ENCODE measurements at places on chromosomes 2 and 18.

- DNase-seq = no peak
Observed at GRCh38 chr2:142082368-142082767, 48.4 kb downstream of the LRP1B start.

DNA sequence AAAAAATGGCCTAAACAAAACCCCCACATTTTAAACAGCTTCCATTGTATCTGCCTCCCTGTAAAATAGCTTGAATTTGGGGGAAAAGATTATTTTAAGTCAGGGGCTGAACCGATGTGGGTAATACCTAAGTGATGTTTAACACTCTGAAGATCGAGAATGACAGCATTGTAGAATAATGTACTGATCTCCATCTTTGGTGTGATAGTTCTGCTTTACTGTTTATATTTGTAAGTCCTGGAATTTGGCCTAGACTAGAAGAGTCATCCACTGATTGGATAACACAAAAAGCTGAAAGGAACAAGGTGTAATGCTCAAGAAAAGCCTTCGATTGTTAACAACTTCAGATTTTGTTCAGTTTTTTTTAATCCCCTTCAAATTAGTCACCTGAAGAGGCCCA is 53.8 kb upstream of the CCDC68 start:
- DNase-seq = no peak

- DNase-seq = no peak
Observed at GRCh38 chr2:180190851-180191250, 183.8 kb upstream of the CWC22 start.

- no peak for DNase-seq
Observed at GRCh38 chr18:52063923-52064322, 276.1 kb upstream of the DCC start.

DNA sequence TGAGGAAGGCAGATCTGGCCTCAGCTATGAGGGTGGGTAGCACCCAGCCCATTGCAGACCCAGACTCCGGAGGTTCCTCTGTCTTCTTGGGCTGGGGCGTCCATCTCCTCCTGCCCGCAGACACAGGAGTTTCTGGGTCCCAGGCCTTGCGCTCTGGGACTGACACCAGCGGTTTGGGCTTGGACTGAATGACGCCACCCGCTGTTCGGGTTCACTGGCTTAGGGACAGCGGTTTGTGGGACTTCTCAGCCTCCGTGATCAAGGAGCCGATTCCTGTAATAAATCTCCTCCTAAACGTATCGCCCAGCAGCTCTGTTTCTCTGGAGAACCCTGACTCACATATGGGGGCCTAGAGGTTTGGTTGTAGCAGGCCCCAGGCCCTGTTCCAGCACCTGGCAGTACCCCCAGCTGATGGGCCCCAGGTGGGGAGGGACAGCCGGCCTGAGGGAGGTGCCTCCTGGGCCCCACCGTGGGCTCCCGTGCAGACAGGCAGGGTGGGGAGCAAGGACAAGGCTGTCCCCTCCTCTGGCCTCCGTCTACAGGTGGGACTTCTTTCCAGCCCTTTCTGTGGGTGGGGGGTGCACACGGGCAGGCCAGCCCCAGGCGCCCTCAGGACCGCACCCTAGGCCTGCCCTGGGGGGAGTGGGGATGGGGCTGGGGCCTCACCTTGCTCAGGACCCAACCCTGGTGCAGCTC is 4.5 kb upstream of the AQP12A start:
- no peak for DNase-seq

- DNase-seq = no peak
Observed at GRCh38 chr2:240154606-240155005, 14.1 kb upstream of the OTOS start.

GRCh38 chr2:154452471-154452870 is 246.0 kb upstream of the KCNJ3 start:
- DNase-seq = no peak

DNA sequence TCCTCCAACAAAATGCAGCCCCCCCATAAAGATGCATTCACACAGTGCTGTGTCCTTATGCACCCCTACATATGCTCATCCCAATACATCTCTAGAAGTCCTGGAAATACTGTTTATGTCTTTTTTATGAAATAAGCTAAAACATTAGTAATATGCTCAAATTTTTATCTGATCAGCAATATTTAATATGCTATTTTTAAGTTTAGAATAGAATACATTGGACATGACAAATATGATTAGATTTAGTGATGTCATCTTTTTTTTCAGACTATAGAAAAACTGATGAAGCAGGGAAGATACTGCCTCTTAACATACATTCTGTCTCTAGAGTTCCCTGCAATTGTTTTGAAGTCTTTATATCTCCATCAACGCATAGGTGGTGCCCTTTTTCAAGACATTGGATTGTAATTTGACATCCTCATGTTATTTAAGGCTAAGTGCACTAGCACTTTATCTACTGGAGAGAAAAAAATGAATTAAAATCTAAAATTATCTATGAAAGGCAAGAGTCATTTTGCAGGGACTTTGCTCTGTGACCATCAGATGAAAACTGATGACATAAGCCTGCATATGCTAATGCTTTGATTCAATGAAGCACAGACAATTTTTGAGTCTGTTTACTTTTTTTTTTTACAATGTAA is 395.3 kb downstream of the LPIN1 start:
- DNase-seq = no peak

DNA sequence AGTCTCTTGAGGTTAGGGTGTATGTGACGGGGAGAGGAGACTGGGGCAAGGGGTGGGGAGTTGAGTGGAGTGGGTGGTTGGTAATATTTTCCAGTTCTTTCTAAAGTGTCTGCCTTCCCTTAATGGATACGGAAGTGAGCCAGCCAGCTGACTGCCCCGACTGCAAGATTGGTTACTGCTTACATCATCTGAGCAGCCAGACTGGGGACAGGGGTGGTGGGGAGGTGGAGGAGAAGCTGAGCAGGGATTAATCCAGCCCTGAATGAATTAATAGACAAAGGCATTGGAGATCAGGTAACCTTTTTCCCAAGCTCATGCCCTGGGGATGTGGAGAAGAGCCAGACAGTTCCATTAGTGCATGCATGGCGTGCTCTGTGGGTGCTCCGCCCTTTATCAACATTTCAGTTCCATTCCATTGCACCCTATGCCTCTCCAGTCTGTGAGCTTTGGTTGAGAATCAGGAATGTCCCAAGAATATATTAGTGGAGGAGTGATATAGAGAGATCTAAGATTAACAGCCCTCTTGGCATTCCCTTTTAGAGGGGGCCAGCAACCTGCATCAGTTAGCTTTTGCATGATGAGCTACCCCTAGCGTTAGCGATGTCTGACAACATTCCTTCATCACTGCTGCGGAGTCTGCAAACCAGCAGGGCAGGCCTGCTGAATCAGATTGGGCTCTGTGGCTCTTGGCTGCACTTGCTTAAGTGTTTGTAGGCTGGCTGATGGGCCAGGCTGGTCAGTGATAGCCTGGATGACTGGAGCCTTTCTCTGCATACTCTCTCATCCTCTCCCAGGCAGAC is 67.4 kb downstream of the TNP1 start:
- no peak for DNase-seq

DNA sequence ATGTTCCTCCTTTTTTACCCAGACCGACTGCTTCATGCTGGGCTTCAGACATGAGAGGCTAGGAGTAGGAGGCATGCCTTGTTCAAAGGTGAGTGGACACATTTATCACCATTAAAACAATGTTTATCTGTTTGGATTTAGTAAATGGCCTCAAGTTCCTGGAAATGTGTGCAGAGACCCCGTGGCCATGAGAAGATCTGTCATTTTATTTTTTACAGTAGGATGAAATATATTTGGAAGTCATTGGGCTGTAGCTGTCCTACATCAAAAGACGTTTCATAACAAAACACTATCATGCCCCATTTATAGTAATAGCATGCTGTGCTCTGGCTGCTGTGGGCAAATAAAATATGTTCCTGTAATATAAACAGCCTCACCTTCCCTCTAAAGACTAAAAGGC is 403.9 kb upstream of the TNP1 start:
- DNase-seq = no peak

DNA sequence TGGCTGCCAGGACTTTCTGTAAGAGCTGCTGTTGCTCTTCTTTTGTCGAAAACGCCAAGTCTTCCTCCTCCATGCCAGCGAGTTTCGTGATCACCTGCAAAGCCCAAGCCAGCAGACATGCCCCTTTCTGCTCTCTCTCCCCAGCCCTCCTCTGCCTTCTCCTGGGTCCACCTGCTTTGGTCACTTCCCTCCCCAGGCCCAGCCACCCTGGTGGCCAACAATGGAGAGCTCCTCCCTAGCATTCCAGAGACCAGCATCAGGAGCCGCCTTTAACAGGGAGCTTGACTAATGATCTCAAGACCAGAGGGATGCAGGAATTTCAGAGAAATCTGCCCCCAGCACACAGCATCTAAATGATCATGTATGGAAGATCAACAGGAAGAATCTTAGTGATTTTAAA is 34.6 kb downstream of the ERCC3 start:
- DNase-seq = no peak

- DNase-seq = no peak
Observed at GRCh38 chr2:193695367-193695766, 1500.6 kb upstream of the TMEFF2 start.

DNA sequence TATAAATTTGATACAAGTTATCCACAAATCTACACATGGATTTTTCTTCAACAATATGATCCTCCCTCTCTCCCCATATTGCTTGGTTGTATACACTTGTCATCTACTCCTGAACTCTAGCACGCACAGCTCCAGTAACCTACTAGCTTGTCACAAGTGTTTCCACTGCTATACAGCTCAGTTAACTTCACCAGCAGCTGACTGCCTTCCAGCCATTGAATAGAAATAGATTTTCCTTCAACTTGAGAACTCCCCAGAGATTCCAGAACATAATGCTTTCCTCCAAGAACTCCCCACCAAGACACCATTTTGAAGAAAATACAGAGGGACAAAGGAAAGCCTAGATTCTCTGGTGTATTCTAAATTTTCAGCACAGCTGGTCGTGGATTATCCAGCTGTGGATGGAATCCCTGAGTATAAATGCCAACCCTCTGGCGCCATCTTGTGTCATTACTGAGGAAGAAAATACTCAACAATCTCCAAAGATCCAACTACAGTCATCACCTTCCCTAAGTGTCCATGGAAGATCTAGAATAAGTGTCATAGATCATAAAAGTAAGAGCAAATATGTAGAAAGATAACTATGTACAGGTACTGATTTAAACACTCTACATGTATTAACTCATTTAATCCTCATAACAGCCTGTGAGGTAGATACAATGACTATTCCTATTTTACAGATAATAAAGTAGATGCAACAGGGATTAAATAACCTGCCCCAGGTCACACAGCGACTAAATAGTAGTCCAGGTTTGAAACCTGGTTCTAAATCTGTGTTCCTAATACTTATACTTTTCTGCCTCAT is 156.7 kb downstream of the ARHGAP28 start:
- no peak for DNase-seq

GRCh38 chr2:183123959-183124221 is 353 bp upstream of the NUP35 start:
- DNase-seq = no peak

GRCh38 chr2:230696670-230697069 is 16.0 kb upstream of the CAB39 start:
- no peak for DNase-seq

DNA sequence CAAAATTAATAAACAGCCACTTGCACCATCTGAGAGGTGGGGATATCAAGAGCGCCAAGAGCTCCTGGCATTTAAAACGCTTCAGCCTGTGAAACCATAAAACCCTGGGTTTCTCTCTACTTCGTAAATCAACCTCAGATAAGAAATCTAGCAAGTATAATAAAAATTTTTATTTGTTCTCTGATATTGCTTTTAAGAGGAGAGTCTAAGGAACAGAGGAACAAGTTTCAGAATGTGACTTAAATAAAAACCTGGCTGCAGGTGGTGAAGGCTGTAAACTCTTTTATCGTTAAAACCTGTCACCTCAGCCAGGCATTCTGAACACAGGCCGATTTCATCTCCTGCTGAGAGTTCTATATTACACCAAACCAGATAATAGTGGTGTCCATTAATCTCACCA is 9.9 kb downstream of the DYTN start:
- no peak for DNase-seq

DNA sequence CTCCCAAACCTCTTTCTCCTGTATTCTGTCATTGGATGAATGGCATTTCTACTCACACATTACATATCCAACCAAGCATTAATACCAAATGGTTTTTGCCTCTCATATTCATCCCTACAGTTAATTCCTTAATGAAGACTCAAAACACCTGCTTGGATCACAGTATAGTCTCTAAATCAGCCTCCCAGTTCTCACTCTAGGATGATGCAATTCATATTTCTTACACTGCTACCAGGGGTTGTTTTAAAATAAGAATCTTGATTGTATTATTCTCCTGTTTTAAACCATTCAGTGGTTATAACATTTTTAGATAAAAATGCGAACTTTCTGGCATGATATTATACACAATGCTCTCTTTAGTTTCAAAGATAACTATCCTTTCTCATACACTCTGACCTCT is 281.4 kb upstream of the ZEB2 start:
- no peak for DNase-seq

DNA sequence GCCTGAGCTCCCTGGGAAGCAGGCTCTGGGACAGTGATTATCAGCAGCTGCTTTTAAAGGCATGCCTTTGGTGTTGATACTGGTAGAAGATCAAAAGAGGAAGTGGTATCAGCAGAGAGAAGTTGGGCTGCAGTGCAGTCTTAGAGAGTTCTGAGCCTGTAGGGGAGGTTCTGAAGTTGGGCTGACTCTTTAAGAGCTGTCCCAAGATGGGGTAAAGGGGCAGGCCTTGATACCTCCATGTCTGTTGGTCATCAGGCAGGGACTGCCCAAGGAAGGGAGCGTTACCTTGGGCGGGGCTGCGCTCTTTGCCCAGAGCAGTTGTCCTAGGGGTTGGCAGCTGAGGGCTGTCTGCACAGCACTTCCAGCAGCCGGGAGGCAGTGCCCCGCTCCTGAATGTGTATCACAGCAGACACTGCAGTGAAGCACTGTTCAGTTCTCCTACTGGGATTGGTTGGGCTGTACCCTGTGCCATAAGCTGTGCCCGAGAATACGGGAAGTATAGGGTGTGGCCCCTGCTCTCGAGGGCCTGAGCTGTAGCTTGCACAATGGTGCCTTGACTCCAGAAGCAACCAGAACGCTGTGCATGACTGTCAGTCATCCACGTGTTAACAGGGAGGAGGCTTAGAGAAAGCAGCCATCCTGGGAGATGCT is 177.0 kb downstream of the CTIF start:
- no peak for DNase-seq

- no peak for DNase-seq
Observed at GRCh38 chr18:79530821-79531220, 135.1 kb downstream of the NFATC1 start.
